SHP77 (cell line): ENCODE measurements at places on chromosomes 5 and 9.

GRCh38 chr9:5231212-5231611 is at the start of gene INSL4:
Gene INSL4, plus strand, starts transcription at chr9:5231419. Its CDS starts 105 bp downstream, at chr9:5231524.
- no peak for DNase-seq

GRCh38 chr9:75855509-75855908 is 35.0 kb upstream of the PCSK5 start:
- DNase-seq, result no peak

DNA sequence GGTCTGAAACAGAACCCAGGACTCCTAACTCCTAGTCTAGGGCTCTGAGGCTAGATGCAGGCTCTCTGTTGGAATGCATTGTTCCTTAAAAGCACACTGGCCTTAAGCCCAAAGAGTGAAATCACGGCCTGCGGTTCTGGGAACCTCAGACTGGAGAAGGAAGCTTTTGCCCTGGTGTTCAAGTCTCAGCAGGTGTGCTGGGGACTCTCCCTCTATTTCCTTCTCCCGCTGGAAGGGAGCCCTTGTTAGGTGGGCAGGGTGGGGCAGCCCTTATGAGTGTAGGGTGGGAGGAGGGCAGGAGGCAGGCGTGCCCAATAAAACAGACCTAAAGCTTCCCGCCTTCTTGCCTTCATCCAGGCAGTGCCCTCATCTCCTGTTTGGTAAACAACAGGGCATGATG is 1.8 kb upstream of the PPARGC1B start:
- DNase-seq, result no peak

DNA sequence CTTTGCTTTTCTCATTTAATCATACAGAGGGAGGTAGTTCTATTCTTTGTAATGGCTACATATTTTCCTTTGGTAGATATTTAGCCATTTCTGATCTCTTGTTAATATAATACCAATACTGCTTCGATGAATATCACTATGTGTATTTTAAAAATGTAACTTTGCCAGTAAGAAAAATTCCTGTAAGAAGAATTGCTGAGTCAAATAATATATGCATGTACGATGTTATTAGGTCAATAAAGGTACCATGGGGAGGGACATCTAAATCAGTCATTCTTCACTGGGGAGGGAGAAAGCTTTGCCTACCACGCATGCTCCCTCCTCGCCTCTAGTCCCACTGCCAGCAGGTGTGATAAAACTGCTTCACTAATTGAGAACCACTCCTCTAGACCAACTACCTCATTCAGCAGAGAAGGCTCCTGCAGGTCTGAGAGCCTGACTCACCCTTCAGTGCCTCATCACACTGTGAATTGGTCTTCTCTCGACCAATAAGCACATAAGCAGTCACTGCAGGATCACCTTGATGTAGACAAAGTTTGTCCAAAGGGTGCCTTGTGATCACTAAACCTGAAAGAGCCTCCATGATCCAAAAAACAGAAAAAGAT is 56.1 kb upstream of the TBCA start:
- no peak for DNase-seq

- no peak for DNase-seq
Measured at GRCh38 chr5:75729321-75729720, 12.1 kb upstream of the POC5 start.

- no peak for DNase-seq
Measured at GRCh38 chr9:25461416-25461815, 216.8 kb downstream of the TUSC1 start.

DNA sequence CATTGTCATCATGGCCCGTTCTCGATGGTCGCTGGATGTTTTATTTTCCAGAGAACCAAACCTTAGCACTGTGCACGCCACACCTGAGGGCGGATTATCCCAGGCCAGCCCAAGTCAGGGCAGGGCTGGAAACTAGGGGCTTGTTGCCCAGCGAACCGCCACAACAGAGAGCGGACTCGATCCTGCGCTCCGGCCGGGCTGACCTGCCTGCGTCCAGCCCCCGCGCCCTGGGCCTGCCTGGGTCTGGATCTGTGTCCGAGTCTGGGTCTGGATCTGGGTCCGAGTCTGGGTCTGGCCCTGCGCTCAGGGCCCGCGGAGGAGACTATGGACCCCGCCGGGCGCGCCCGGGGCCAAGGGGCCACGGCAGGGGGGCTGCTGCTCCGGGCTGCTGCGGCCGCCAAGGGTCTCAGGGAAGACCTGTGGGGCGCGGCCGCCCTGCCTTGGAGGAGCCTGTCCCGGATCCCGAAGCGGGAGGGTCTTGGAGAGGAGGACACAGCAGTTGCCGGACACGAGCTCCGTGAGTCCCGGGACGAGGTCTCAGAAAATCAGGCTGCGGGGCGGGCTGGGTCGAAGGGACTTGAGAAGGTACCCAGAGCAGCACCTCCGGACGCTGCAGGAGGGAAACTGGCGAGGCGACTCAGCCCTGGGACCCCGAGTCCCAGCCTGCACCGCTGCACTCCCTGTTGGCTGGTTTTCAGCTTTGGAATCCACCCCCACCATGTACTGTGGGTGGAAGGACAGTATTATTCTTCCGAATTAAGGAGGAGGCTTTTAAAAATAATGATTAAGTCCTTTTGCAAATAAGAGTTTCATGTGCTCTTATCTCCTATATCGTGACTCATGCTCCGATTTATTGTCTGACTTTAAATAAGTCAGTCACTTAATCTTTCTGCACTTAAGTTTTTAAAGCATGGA is at the start of gene ANKDD1B:
Gene ANKDD1B, plus strand, starts transcription at position 143 of the 915 bp plus-strand sequence. Its CDS starts 182 bp downstream, at position 325.
- no peak for DNase-seq

- no peak for DNase-seq
Measured at GRCh38 chr9:26142201-26142600, 464.0 kb upstream of the TUSC1 start.

DNA sequence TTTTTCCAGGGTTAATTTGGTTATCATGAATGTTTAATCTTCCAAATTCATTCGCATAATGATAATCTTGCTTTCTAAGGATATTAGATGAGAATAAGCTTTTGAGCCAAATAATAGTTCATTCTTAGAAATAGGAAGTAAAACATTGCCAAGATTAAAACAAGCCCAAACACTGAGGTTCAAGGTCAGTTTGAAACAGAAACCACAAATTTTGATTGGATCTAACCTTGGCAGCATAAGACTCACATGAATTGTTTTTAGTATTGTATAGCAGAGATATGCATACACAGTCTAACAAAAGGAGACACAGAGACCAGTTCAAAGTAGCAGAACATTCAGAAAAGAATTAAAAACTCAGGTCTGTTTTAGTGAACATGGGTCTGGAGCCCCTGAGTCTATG is 43.4 kb upstream of the VCAN start:
- no peak for DNase-seq

DNA sequence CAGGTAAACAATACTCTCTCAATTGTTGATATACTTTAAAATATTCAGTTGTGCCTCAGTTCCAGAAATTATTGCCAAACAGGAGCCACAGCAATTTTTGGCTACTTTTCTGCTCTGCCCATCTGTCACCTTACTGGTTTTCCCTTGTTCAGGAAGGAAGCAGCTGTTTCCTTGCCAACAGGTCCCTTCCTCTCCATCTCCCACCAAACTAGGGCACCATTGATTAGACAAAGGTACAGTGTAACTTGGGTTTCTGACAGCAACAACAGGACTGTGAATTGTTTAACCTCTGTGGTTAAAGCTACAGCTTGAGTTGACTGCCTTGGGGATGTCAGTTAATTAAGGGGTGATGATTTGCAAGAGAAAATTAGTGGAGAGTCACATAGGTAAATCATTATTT is 76.9 kb downstream of the PIP5K1B start:
- no peak for DNase-seq

GRCh38 chr5:151556806-151557205 is 34.3 kb downstream of the FAT2 start:
- no peak for DNase-seq

GRCh38 chr5:43416803-43417394 is 4.7 kb upstream of the CCL28 start:
- no peak for DNase-seq

GRCh38 chr5:5572976-5573797 is 150.7 kb downstream of the ICE1 start:
- DNase-seq, result no peak

DNA sequence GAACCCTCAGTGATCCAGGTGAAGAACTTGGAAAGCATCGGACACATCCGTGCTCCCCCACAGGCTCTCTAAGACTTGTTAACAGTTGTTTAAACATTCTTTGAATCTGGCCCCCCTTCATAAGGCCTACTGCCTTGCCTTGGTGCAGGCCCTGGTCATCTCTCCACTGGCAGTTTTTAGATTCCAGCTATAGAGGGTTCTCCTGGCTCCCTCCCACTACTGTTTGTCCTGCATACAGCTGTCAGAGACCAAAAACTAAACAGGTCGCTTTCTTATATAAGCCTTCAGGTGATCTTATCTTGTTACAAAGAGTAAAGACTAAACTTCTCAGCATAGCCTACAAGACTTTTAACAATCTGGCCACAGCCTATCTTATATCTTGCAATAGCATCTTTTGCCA is 32.3 kb downstream of the NRG2 start:
- no peak for DNase-seq

DNA sequence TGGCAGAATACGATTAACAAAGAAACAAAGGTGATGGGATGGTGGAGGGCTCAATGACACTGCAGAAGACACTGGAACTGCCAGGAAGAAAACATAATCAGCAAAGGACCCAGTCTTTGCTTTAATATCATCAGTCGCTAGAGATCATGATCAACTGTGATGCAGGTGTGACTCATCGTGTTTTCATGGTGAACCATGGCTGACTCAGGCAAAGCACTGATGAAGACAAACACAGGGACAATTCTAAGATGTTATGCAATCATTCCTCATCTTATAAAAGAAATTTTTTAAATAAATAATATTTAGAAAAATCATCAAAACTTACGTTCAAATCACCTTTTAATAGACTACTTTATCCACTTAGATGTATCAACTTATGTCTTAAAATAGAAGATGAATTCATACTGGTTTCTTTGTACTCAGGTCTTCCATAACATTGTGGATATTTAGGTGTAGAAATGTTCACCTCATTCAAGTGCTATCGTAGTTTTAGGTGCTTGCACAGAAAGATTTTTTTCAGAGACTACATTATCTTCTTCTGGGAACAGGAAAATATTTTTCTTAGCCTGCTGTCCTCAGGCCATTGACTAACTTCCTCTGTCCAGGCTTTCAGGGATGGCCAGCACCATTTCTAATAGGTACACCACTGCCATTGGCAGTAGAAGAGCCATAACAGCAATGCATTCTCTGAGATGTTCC is 673.4 kb upstream of the MEF2C start:
- DNase-seq, result peak; percentile 29

GRCh38 chr5:137609127-137609526 is 110.0 kb upstream of the SPOCK1 start:
- DNase-seq, result no peak

- no peak for DNase-seq
Measured at GRCh38 chr9:136995772-136996311, 526 bp downstream of the CLIC3 start.

DNA sequence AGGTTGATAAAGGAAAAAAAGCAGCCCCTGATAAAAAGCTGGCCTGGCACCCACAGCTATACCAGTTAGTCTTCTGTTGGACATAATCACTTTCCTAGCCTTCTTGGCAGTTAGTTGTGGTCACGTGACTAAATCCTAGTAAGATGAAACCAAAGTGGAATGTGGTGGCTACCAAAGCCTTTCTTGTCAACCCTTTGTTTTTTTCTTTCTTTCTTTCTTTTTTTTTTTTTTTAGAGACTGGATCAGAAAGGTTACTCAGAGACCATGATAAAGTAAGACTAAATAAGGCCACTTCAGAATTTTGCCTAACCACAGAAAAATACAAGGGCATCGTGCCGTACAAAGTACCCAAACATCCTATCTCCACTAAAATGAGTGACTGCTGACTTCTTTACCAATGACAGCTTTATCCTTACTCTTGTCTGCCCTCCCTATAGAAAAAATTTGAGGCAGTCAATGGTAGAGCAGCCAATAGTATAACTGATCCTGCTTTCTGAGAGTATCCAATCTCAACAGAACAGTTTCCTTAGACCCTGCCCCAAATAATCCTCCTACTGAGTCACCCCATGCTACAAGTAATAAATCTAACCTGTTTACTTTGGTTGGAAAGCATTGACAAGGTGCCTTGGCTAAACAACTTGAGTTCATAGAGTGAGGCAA is 14.2 kb upstream of the KIF27 start:
- no peak for DNase-seq

DNA sequence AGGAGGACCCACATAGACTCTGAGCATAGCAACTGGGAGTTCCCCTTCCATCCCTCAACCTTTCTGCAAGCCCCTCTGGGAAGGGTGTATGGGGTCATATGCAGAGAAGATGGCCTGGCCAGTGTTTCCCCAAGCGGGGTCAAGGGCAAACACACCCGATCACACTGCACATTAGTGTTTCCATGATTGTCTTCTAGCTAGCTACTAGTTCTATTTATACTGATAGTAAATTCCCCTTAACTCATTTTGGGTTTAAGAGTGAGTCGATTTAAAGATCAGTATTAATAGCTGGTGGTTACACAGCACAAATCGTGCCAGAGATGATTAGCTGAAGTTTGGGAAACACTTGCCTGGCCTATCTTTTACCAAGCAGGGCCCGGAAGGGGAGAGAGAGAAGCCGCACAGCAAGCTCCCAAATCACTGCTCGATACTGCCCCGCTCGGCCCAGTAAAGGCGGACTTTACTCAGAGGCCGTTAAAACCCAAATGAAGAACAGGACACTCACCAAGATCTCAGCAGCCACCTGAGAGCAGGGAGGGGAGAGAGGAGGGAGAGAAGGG is 29.4 kb upstream of the TNIP1 start:
- no peak for DNase-seq

DNA sequence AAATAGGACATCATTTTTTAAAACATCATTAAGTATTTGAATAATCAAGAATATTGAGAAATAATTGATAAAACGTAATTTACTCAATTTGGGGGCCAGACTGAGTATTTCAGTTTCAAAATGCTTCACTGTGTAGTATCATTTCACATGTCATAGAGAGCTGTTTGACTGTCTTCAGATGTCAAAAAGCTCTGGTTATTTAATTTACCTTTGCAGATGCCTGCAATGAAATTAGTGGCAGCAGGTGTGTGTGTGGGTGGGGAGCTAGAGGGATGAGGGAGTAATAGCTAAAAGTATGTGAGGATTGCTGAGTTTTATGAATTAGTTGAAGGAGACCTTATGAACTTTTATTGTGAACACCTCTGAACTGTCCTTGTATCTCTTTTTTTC is 567.2 kb upstream of the MEF2C start:
- DNase-seq, result no peak

GRCh38 chr5:132480893-132481595 is 9.5 kb downstream of the IRF1 start:
- no peak for DNase-seq

- no peak for DNase-seq
Measured at GRCh38 chr5:111528056-111528455, 15.7 kb upstream of the STARD4 start.
